ENCODE measurements at places on chromosomes 6 and 20.

DNA sequence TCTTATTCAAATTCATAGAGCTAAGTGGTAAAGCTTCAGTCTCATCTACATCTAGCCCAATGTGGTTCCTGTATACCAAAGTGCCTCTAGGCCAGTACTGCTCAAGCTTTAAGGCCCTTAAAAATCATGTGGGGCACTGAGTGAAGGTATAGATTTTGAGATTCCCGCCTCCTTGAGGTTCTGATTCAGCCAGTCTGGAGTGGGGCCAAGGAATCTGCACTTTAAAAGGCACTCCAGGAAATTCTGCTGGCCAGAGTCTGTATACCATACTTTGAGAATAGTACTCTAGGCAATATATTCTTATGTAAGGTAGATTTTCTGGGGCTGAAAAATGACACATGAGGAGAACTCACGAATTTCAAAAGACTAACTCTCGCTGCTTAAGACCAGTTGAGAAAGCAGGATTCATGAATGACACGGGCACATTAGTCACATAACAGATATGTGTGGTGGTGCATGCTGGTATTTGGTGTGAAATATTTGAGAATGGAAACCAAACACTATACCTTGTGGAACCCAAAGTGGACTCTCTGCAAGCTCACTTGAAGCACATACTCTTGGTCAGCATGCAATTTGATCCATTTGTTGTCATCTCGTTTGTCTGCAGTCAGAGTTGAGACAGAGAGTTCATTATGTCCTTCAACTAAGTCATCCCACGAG, 47.6 kb upstream of the SIM1 start:
- DNase-seq = no peak

DNA sequence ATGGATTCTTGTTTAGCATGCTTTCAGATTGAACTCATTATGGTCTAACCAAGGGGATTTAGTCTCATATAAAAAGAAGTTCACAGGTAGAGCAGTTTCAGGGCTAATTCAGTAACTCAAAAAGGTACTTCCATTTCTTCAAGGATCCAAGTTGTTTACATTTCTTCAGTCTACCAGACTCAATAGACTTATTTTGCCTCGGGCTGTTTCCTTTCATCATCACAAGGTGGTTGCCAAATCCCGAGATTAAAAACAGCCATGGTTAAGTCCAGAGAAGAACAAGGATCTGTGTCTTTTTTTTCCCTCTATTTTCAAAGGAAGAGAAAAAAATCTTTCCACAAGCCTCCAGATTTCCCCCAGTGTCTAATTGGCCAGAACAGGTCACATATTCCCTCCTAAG, 69.8 kb upstream of the SNX9 start:
- DNase-seq = no peak

DNA sequence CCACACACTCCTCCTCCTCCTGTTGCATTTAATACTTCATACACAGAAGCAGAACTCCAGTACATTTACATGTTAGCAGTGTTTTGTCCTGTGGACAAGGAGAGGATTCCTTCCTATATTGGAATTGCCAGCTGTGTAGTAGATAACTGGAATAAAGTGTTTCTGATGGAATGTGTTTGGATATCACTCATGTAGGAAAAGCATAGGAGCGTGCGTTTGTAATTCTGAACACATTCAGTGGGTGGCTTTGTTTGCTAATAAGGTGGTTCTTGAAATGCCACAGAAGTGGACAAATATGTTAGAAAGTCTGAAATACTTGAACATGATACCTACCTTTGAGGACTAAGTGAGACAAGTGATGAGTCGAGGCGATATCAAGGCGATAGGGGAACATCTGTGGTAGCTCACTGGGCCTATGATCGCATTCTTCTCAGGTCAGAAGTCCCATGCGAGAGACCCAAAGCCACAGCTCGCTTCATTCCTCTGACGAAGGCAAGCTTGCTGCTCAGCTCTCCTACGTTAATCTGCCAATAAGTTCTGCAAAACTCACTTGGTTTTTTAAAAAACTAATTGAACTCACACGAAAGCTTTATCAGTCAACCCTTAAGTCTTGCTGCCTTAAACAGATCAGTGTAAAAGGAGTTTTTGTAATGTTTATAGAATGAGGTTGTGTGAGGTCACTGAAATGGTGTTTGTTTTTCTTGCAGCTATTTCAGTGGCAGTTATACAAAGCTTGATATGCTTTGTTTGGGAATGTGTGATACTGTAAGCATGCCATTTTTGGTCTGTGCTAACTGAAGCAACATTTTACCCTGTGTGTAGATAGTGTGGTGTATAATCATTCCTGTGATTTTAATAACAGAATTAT, 159.9 kb downstream of the SOX4 start:
- DNase-seq = no peak

DNA sequence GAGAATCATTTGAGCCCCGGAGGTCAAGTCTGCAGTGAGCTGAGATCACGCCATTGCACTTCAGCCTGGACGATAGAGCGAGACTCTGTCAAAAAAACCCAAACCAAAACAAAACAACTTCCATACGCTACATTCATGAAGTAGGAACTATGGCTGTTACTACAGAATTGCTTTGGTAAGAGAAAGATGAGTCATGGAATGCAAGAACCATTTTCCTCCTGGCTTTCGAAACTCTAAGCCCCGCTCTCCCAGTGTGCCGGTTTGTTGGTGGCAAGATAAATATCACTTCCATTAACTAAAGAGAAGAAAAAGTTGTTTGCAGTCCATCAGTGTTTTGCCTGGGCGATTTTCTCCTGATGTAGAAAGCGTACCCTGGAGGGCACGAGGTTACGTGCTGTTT, 61.3 kb downstream of the ZDHHC14 start:
- no peak for DNase-seq

GRCh38 chr6:99096170-99096569, 148.4 kb upstream of the FBXL4 start:
- no peak for DNase-seq

DNA sequence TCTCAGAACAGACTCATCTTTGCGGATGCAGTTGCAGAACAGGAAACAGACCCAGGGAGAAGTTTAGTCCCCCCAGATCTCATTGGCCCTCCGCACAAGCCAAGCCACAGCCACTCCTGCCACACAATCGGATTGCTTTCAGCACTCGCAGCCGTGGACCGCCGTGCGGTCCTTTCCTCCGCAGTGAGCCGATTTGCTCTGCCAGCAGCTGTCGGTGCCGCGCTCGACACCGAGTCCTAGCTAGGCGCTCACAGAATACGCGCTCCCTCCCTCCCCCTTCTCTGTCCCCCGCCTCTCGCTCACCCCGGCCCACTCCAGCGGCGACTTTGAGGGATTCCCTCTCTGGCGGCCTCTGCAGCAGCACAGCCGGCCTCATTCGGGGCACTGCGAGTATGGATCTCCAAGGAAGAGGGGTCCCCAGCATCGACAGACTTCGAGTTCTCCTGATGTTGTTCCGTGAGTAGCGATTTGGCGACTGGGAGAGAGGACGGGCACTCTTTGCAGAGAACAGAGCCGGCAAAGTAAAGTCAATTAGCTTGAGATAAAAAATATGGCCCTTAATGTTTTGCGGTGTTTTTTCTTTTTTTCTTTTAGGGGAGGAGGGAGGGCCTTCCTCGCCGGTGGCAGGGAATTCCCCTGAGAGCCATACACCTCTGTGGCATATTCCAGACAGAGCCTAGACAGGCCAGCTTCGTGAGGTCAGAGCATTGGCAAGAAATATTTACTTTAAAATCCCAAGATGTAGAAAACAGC, at the start of gene LAMP5:
Gene LAMP5 (plus strand): TSS at position 130 of the 753 bp plus-strand sequence. CDS start 263 bp downstream, at position 393.
- DNase-seq = no peak

DNA sequence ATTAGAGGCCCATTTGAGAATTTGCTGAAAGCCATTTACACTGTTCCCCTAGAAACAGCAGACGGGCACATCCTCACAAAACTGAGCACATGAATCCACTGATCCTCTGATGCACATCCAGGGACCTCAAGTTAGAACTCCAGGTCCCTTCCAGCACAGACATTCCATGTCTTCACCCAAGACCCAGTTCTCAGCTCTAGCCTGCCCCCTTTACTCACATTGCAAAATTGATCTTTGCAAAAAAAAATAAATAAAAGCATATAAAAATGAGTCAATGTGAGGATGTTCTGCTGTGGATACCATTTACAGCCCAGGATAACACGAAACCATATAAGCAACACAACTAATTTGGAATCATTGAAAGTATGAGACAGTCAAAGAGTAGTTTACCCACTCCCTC, 458.2 kb upstream of the JARID2 start:
- no peak for DNase-seq

GRCh38 chr6:10312445-10312844, 102.4 kb downstream of the TFAP2A start:
- DNase-seq = peak; percentile 28

GRCh38 chr20:31236953-31237352, 20.5 kb upstream of the DEFB115 start:
- DNase-seq = no peak

- DNase-seq = no peak
Observed at GRCh38 chr6:133671376-133671775, 217.5 kb upstream of the TCF21 start.

- no peak for DNase-seq
Observed at GRCh38 chr6:71513036-71513435, 224.4 kb downstream of the OGFRL1 start.

DNA sequence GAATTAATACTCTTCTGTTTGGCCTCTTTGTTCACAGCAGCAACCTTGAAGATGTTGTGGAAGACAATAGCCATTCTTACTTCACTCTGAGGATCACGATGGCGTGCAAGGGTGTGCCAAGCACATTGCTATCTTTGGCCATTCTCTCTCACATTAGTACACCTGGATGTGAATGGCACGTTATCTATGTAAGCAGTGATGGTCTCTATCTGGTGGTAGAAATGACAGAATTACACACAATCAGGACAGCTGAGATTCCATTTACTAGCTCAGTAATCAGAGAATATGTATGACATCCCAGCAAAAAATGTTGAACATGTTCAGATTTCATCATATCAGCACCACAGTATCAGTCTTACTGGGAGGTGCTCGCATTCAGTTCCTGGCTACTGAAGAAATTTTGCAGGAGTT, 116.2 kb downstream of the LCA5 start:
- no peak for DNase-seq

DNA sequence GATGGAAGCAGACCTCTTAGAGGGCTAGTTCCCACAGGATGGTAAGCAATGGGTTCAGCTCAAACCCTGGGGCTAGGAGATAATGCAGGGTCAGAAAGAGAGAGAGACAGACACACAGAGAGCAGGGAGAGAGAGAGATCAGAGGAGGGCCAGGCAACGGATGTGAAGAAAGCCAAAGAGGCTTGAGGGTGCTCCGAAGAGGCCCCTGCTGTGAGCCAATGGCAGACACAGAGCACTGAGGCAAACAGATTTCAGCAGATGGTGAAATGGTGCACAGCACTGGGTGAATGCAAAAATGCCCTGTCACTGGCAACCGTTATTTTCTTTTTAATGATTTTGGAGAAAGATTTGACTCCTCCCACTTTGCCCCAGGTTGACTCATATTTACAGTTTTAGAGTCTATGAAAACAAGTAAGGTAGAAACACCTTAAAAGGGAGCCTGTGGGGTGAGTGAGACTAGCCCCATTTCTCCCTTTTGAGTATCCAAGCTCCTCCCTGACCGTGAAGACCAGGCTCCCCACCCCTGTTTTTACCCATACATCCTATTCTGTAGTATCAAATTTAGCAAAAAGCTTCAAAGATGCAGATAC, 840 bp downstream of the DEFB132 start:
- no peak for DNase-seq

- no peak for DNase-seq
Observed at GRCh38 chr6:39980839-39981580, 46.7 kb upstream of the MOCS1 start.

DNA sequence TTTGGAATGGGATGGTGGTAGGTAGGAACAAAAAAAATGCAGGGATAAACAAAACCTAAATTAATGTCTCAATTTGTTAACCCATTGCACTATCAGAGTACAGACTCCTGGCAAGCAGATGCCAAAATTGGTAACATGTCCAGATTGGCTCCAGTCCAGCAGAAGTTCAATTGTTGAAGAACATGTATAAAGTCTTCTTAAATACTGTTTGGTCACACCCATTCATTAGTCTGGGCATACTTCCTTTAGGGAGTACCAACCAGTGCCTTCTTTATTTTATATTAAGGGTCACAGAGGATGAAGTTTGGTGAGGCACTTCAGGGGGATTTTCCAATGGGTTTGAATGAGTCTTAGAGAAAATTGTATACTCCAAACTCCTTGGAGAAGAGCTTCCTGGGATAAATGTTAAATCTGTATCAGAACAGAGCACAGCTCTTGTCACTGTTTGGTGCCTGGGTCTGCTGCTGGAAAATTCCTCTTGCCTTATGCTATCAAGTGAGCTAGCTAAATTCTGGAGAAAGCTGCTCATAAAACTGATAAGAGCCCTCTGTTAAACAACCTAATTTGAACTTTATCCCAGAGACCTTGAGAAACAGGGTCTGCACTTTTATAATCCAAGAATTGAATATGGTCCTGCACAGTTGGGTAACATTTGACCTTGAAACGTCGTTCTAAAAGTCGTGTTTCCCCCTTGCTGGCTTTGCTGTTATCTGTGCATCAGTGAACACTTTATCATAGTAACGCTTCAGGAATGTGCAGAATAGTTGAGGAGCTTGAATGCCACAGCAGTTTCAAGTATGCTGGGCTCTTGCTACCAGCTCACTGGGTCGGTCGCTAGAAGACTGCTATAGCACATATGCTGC, 334.1 kb upstream of the CITED2 start:
- DNase-seq = no peak

GRCh38 chr6:22808466-22808865, 239.1 kb downstream of the HDGFL1 start:
- DNase-seq = no peak

GRCh38 chr6:158206740-158207421, 38.7 kb downstream of the GTF2H5 start:
- DNase-seq = no peak

DNA sequence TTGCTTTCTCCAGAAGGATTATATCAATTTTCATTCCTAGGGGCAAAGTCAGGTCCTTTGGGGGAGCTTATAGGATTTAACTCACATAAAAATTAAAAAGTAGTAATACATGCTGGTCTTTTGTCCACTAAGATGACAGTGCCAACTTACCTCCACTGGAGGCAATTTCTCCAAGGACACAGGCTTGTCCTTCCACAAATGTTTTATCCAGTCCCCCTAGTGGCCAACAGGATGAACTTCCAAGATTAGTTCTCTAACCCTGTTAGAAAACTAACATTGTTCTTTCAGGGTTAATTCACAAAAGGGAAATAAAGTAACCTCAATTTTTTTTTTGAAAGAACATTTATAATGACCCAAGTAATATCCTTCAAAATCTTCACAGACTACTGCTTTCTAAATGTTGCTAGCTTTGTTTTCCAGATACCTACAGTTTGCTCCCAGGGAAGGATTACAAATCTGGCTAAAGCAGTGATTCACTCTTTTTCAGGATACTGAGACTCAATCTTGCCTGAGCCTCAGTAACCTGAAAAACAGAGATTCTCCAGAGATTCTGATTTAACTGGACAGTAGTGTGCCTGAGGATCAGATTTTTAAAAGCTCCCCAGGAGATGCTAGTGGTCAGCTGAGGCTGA, 31.7 kb upstream of the UBR2 start:
- DNase-seq = peak; percentile 7

- no peak for DNase-seq
Observed at GRCh38 chr20:62949153-62949821, 3.2 kb upstream of the SLC17A9 start.

- no peak for DNase-seq
Observed at GRCh38 chr6:33820784-33821520, 17.1 kb upstream of the MLN start.
